Activated CD8-positive, alpha-beta T cell treated with anti-CD3 and anti-CD28 coated beads, Interleukin-2, amount 10 ng/mL, durations not matched to agents 7 days and 5 days (primary cell): ENCODE measurements at places on chromosomes 11 and 22. TPM values are rescaled to one million over a fixed set of nuclear protein-coding genes. Genes with fewer than 3 reads are reported as not detected.

DNA sequence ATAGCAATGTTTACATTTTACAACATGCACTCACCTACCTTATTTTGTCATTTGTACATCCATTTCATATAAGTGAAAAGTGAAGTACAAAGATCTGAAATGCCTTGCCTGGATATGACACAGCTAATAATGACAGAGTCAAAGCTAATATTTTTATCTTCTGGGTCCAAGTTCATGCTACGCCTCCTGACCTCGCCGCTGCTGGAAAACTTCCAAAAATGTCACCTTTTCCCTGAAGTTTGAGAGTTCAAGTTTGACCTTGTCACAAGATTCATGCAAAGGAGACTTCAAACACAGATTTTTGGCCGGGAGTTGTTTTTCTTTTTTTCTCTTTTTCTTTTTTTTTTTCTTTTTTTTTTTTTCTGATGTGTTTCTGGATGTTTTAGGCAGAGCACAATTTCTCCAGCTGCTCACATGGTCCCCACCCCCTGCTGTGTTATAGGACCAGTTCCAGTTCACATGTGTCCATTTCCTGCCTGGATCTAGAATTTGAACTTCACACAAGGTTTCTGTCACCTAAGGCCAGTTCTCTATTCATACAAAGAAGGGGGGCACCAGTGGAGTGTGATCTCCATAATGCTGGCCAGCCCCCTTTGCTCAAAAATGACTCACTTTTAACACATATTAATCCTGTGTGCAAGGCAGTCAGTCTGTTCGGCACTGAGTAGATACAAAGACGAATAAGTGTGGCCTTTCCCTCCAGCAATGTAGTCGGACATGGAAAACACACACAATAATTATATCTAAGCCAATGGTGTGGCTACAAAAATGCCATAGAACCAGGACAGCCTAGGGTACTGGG is 546.8 kb downstream of the BUD13 start:
- H3K4me1 ChIP-seq: no peaks in the 10 kb centered on the region
- no peaks in the 10 kb centered on the region for H3K27me3 ChIP-seq
- no peak overlapping the region for H3K27ac ChIP-seq
- H3K4me3 ChIP-seq: no peak overlapping the region
- DNase-seq: no peak

Gene ADM2
- 4.2 TPM for total RNA-seq

Gene SLC3A2
- total RNA-seq: 202 TPM

Gene IFITM2
- 2,197 TPM for total RNA-seq

DNA sequence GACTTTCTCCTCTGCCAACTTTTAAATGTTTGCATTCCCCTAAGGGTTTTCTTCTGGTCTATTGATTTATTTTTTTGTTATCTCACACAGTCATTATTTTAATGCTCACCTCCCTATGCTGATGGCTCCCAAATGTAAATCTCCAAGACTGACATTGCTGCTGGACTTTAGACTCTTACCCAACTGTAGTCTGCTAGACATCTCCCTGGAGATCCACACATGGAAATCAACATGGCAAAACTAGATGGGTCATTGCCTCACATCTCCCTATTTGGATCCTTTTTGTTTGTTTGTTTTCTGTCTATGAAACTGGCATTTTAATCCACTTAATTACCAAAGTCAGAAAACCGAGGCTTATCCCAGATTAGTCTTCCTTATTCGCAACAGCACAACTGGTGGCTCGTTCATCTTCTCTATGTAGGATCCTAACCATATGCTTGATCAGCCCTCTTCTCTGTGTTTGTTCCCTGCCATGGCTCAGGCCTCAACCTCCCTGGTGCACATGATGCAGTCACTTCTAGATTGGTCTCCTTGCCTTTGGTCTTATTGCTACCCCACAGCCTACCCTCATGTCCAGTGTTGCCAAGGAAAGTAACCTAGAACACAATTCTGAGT is 37.3 kb downstream of the SC5D start:
- no peak overlapping the region for H3K4me3 ChIP-seq
- peaks cover 21% of the 10 kb centered on the region for H3K27me3 ChIP-seq
- no peaks in the 10 kb centered on the region for H3K36me3 ChIP-seq

GRCh38 chr22:43000441-43001175 is 14.3 kb downstream of the PACSIN2 start:
- peaks cover 73% of the 10 kb centered on the region for H3K4me1 ChIP-seq
- no peaks in the 10 kb centered on the region for H3K27me3 ChIP-seq
- H3K27ac ChIP-seq: peak overlapping the region; percentile 47
- H3K4me3 ChIP-seq: no peak overlapping the region
- DNase-seq: peak; percentile 33

Gene SHANK2
- total RNA-seq: not detected

Gene TEX12
- not detected for total RNA-seq

- H3K4me1 ChIP-seq: no peaks in the 10 kb centered on the region
- H3K36me3 ChIP-seq: no peaks in the 10 kb centered on the region
- no peak overlapping the region for H3K27ac ChIP-seq
- no peaks in the 10 kb centered on the region for H3K27me3 ChIP-seq
These were observed 266.7 kb upstream of the CTSC start for GRCh38 chr11:88604260-88604659.

- no peaks in the 10 kb centered on the region for H3K36me3 ChIP-seq
- H3K4me1 ChIP-seq: no peaks in the 10 kb centered on the region
- no peak for DNase-seq
- H3K27me3 ChIP-seq: no peaks in the 10 kb centered on the region
- H3K4me3 ChIP-seq: no peak overlapping the region
These were observed 290.0 kb upstream of the CHORDC1 start for GRCh38 chr11:90512846-90513245.

GRCh38 chr22:25176175-25176574 is 23.5 kb upstream of the CRYBB3 start:
- H3K27me3 ChIP-seq: no peaks in the 10 kb centered on the region
- H3K27ac ChIP-seq: peak overlapping the region; percentile 10
- H3K36me3 ChIP-seq: peaks cover 11% of the 10 kb centered on the region
- DNase-seq: no peak
- no peaks in the 10 kb centered on the region for H3K4me1 ChIP-seq
- H3K4me3 ChIP-seq: no peak overlapping the region

GRCh38 chr11:35139722-35140282 is 831 bp downstream of the CD44 start:
- peaks cover 46% of the 10 kb centered on the region for H3K36me3 ChIP-seq
- H3K4me1 ChIP-seq: peaks cover 50% of the 10 kb centered on the region
- no peak for DNase-seq
- H3K4me3 ChIP-seq: peak overlapping the region; percentile 88

DNA sequence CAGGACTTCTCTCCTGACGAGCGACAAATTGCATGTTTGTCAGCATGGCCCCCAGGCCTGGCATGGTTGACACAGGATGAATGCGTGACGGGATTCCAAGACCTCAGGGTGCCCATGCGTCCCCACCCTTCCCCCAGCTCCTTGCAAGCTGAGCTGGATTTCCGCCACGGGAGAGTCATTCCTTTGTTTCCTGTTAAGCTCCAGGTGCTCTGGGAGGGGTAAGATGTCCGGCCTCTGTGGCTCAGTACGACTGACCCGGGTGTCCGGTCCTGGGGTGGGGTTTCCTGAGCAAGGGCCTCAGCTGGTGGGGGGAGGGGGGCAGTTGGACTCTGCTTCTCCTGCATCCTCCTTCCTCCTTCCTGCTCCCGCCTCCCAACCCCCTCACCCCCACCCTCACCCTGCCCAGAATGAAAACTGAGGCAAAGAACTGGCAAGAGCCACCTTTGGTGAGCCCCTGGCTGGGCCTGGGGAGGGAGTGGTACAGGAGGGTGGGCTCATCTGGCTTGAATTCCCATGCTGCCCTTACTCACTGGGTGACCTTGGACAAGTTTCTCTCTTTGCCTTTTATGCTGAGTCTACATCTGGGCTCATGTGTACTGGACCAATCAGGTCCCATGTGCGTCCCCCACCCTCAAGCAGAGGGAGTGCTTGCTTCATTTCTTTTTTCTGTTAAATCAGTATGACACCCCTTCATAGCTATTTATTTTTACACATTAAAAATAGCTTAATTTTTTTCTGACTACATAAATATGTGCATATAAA is 2.5 kb downstream of the CDC42EP2 start:
- peaks cover 16% of the 10 kb centered on the region for H3K27me3 ChIP-seq
- H3K4me1 ChIP-seq: peaks cover 8% of the 10 kb centered on the region
- H3K4me3 ChIP-seq: no peak overlapping the region
- no peaks in the 10 kb centered on the region for H3K36me3 ChIP-seq
- no peak overlapping the region for H3K27ac ChIP-seq

Gene TESMIN
- total RNA-seq: 8.2 TPM

DNA sequence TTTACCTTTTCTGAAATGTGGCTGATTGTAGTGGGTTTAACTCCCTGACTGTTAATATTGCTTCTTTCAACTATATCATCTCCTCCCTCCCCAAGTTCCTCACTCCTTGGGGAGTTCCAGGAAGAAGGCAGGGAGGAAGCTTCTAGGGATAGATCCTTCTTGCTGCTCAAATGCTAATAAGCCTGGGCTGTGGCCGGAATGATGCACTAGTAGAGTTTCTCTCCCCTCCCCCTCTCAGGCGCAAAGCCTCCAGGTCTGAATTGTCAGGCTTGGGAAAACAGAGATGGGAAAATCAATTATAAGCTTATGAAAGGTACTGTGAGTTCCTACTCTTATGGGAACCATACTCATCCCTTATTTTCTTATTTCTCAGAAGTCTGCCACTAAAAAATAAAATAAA is 30.8 kb downstream of the FEZ1 start:
- H3K36me3 ChIP-seq: no peaks in the 10 kb centered on the region
- H3K4me1 ChIP-seq: no peaks in the 10 kb centered on the region
- H3K4me3 ChIP-seq: no peak overlapping the region
- peaks cover 9% of the 10 kb centered on the region for H3K27me3 ChIP-seq
- H3K27ac ChIP-seq: no peak overlapping the region

DNA sequence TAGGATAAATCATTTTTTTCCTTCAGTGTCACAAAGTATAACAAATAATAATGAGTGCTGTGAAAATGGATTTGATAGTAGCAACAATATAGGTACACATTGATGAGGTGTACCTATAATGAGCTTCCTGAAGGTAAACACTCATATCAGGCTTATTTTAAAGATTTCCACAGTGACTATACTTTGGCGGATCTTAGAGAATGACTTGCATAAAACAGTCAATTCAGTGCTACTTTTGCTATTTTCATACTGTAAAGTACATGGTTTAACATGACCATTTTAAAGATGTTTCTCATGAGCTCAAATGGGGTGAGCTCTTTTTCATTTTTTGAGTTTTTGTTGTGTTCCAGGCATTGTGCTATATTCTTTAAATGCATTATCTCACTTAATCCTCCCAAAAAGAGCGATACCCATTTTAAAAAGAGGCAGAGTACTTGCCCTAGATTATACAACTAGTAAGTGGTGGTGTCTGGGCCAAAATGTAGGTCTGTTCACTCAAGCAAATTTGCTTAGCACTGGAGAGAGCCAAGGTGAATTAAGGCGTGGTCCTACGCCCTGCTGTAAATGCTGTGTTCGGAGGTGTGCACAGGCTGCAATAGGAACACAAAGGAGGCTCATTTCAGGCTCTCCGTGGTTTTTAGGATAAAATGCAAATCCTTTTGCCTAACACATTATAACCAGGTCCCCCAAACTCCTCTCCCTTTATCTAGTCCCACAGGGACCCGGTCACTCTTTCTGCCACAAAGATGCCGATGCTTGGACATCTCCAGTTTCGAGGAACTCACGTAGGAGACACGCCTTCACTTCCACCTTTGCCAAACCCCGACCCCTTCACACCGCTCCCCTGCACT is 617 bp upstream of the ALKBH3 start:
- H3K27ac ChIP-seq: peak overlapping the region; percentile 78
- H3K4me1 ChIP-seq: peaks cover 22% of the 10 kb centered on the region
- peaks cover 27% of the 10 kb centered on the region for H3K36me3 ChIP-seq

DNA sequence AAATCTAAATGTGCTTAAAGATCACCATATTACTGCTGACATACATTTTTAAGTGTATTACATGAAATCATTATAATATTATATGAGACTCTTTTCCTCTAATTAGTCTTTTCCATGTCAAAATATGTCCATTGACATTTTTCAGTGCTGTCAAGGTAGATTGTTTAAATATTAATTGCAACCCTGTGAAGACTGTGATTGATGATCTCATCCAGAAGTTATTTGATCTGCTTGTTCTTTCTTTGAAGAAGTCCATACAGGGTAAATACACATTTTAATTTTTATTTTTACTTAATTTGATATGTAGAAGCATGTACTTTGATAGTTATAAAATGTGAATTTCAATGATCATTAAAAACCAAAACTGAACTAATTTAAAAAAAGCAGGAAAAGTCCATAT is 38.4 kb downstream of the DYNC2H1 start:
- H3K27me3 ChIP-seq: no peaks in the 10 kb centered on the region
- H3K4me1 ChIP-seq: no peaks in the 10 kb centered on the region
- H3K36me3 ChIP-seq: no peaks in the 10 kb centered on the region

Gene SLC22A12
- not detected for total RNA-seq

- H3K27ac ChIP-seq: peak overlapping the region; percentile 96
- H3K27me3 ChIP-seq: no peaks in the 10 kb centered on the region
- H3K4me1 ChIP-seq: peaks cover 64% of the 10 kb centered on the region
- peak overlapping the region; percentile 87 for H3K4me3 ChIP-seq
- peak; percentile 97 for DNase-seq
These were observed 2.5 kb downstream of the CPT1A start for GRCh38 chr11:68839054-68839865.

GRCh38 chr11:105202422-105202821 is 62.9 kb upstream of the CARD18 start:
- H3K36me3 ChIP-seq: no peaks in the 10 kb centered on the region
- H3K27me3 ChIP-seq: no peaks in the 10 kb centered on the region

DNA sequence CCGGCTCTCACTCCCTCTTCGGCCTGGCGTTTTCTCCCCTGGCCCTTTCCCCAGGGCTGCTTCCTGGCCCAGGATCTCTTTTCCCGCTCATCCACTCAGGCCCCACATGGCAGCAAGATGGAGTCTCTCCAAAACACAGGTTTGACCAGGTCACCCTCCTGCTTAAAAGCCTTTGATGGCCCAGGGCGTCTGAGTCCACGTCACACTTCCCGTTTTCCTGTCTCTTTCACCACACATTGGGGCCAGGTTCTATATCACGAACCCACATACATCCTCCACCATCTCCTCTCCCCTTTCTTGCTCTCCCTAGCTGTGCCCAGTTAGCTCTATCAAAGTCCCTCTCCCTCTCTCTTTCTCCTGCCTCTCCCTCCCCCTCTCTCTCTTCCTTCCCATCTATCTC is 7.8 kb upstream of the LRRC32 start:
- no peak for DNase-seq
- peak overlapping the region; percentile 28 for H3K27ac ChIP-seq
- peaks cover 51% of the 10 kb centered on the region for H3K4me1 ChIP-seq
- H3K36me3 ChIP-seq: no peaks in the 10 kb centered on the region
- peaks cover 12% of the 10 kb centered on the region for H3K27me3 ChIP-seq
- H3K4me3 ChIP-seq: no peak overlapping the region

- no peak overlapping the region for H3K4me3 ChIP-seq
- no peaks in the 10 kb centered on the region for H3K27me3 ChIP-seq
- no peak for DNase-seq
- no peaks in the 10 kb centered on the region for H3K4me1 ChIP-seq
These were observed 238.1 kb upstream of the BLID start for GRCh38 chr11:122354025-122354697.

Gene SMIM38
- total RNA-seq: not detected

DNA sequence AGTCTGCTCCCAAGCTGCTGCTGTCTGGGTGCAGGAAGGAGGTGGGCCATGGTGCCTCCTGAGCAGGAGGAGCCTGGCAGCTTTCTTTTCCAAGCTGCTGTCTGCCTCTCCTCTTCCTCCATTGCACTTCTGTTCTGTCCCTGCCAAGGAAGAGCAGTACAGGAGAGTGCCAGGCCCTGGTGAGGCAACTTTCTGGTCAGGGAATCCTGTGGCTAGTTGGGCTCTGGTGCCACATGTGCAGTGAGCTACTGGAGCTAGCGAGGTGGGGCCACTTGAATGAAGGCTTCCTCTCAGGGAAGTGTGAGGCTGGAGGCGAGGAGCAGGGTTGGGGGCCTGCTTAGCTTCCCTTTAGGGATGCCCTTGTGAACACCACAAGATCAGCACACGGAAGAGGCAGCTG is 90.0 kb downstream of the TSPAN18 start:
- no peaks in the 10 kb centered on the region for H3K4me1 ChIP-seq
- H3K27ac ChIP-seq: no peak overlapping the region
- no peak for DNase-seq
- H3K27me3 ChIP-seq: no peaks in the 10 kb centered on the region

Gene CATSPERZ
- not detected for total RNA-seq

Gene MAFF
- 9.1 TPM for total RNA-seq

Gene GGTLC2
- not detected for total RNA-seq
